MG63 (cell line): ENCODE measurements at places on chromosomes 3 and 15. TPM values are rescaled to one million over a fixed set of nuclear protein-coding genes. Genes with fewer than 3 reads are reported as not detected.

- no peak for DNase-seq
These were observed 41.2 kb downstream of the HPS3 start for GRCh38 chr3:149170672-149171071.

- DNase-seq = no peak
These were observed 360.4 kb upstream of the ADAMTS9 start for GRCh38 chr3:65048151-65048550.

The GPR27 gene
- 7.0 and 8.5 TPM in 2 replicates for total RNA-seq

GRCh38 chr3:190558796-190559195, 44.9 kb downstream of the IL1RAP start:
- DNase-seq = no peak

The DCLK3 gene
- total RNA-seq = not detected in 2 replicates

The GRK7 gene
- not detected in 2 replicates for total RNA-seq

DNA sequence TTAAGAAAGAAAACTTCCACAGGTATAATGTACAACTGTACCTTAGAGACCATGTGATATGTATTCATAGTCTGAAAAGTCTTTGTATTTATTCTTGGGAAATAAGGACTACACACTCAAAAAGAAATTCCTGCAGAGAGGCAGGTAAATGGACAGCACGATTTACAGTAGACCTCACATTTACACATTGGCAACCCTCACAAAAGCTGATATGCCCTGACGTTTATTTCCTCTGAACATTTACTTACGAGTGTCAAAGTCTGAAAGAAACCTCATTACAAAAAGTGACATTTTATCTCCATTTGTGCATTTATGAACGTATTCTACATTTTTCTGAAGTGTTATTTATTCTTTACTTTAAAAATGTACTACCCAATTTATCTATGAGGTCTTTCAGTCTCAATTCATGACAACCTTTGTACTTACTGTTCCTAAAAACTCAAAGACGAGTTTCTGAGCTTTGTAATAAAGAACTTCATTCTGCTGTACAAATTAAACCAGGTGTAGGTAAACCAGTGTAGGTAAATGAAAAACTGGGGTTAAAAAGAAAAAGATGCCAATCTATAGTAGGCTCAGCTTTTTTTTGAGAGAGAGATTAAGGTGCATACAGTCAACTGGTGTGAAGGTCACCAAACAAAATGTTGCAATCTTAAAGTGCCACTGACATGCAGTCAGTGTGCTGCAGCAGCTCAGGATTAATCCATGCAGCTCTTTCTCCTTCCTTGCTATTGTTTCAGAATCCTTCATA, 44.3 kb downstream of the THRB start:
- DNase-seq = no peak

DNA sequence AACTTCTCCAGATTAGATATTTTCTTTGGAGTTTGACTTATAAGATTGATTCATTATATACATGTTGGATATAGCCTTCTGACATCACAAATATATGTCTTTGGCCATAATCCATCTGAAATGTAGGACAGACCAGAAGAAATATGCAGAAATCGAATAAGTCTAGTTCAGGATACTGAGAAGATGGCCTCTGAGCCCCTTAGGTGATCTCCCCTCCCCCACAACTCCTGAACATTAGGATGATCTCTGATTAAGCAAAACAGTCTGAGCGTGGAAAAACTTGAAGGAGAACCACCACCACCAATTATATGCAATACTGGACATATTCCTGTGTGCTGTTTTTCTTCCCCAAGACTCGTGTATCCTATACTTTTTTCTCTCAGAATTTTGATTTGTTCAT, 3.2 kb downstream of the SETD5 start:
- no peak for DNase-seq
